Psoas muscle (tissue), 8 donors: ENCODE measurements at places on chromosomes 16 and 17. TPM values are rescaled to one million over a fixed set of nuclear protein-coding genes. Genes with fewer than 3 reads are reported as not detected.

Gene HBA2
- total RNA-seq, result 1,244 TPM

Gene ACSM2A
- total RNA-seq, result not detected

Gene G6PC1
- total RNA-seq, result not detected

Gene MLX
- 54.6 TPM for total RNA-seq

Gene CDH13
- 29.5 TPM for total RNA-seq

Gene MAPT
- total RNA-seq, result 104 TPM

Gene KRTAP1-1
- total RNA-seq, result not detected

Gene BCL6B
- 11.9 TPM for total RNA-seq

Gene ABCC6
- 1.2 TPM for total RNA-seq

Gene FBXO39
- total RNA-seq, result 0.30 TPM

Gene ST3GAL2
- total RNA-seq, result 25.4 TPM

Gene CCL5
- 2.0 TPM for total RNA-seq

Gene SLC6A2
- not detected for total RNA-seq

Gene GRAP
- 2.2 TPM for total RNA-seq

Gene GLG1
- total RNA-seq, result 82.8 TPM

Gene CTF1
- total RNA-seq, result 16.6 TPM

Gene QRICH2
- total RNA-seq, result 1.1 TPM

Gene ZG16
- not detected for total RNA-seq

Gene MYO15A
- total RNA-seq, result 0.15 TPM

Gene LRRC59
- total RNA-seq, result 48.0 TPM

Gene USP36
- 24.2 TPM for total RNA-seq

Gene RAPGEFL1
- total RNA-seq, result 4.9 TPM

Gene LRRC36
- not detected for total RNA-seq

Gene USH1G
- total RNA-seq, result not detected

Gene SLC22A31
- total RNA-seq, result not detected

Gene ACSM5
- 7.9 TPM for total RNA-seq

Gene YBX2
- 0.84 TPM for total RNA-seq
